ENCODE measurements at places on chromosomes 6 and 20.

DNA sequence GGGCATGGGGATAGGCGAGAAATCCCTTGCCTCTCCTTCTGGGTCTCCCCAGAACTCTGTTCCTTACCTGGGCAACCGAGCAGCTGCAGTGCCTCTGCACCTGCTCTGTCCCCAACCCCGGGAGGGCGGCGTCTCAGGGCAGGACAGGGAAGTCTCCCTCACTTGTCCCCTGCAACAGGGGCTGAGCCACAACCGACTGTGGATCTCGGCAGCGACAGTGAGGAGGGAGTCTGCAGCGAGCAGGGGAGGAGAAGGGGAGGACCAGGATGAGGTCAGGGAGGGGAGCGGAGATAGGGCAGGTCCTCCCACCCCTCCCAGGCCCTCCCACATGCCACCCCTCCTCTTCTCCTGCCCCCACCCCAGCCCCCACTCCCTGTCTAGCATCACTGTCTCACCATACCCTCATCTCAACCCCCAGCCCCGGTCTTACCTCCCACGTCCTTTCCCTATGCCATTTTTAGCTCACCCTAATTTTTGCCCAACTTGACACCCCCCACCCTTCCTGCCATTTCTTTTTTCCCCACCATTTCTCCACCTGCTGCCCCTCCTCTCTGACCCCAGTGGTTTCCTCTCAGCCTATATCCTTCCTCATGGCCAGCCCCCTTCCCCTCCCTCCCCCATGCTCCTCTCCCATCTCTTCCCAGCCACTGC lies at the start of gene TNXB:
TNXB (minus strand) TSS at position 225 of the 651 bp plus-strand sequence. CDS start 11,140 bp downstream, outside the sequence.
- no peak within 1 kb of the TSS for H3K4me3 ChIP-seq
- peaks cover 13% of the 10 kb centered on the region for H3K36me3 ChIP-seq

- no peaks in the 10 kb centered on the region for H3K27me3 ChIP-seq
- no peak overlapping the region for H3K4me3 ChIP-seq
- no peaks in the 10 kb centered on the region for H3K4me1 ChIP-seq
- no peak for DNase-seq
These were observed 17.2 kb upstream of the FAM50B start for GRCh38 chr6:3831761-3832530.

GRCh38 chr20:17709361-17710293 lies 9.9 kb downstream of the BANF2 start:
- no peak overlapping the region for H3K4me3 ChIP-seq
- no peak for DNase-seq
- no peak overlapping the region for H3K27ac ChIP-seq
- peaks cover 6% of the 10 kb centered on the region for H3K27me3 ChIP-seq
- no peaks in the 10 kb centered on the region for H3K36me3 ChIP-seq
- no peaks in the 10 kb centered on the region for H3K4me1 ChIP-seq

DNA sequence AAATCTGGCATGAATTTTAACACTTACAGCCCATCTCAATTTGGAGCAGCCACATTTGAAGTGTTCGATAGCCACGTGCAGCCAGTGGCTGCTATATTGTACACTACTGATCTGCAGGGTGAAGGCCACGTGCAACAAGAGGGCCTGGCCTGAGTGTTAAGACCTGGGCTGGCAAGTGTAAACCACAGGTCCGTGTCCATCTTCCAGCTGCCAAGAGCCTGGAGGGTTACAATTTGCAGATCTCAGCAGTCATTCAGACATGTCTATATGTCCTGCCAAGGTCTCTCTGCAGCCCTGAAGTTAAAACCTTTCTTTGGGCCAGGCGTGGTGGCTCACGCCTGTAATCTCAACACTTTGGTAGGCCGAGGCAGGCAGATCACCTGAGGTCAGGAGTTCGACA lies 14.1 kb downstream of the SGK2 start:
- no peaks in the 10 kb centered on the region for H3K36me3 ChIP-seq
- no peak overlapping the region for H3K4me3 ChIP-seq
- no peaks in the 10 kb centered on the region for H3K4me1 ChIP-seq
- H3K27ac ChIP-seq = no peak overlapping the region
- no peak for DNase-seq

DNA sequence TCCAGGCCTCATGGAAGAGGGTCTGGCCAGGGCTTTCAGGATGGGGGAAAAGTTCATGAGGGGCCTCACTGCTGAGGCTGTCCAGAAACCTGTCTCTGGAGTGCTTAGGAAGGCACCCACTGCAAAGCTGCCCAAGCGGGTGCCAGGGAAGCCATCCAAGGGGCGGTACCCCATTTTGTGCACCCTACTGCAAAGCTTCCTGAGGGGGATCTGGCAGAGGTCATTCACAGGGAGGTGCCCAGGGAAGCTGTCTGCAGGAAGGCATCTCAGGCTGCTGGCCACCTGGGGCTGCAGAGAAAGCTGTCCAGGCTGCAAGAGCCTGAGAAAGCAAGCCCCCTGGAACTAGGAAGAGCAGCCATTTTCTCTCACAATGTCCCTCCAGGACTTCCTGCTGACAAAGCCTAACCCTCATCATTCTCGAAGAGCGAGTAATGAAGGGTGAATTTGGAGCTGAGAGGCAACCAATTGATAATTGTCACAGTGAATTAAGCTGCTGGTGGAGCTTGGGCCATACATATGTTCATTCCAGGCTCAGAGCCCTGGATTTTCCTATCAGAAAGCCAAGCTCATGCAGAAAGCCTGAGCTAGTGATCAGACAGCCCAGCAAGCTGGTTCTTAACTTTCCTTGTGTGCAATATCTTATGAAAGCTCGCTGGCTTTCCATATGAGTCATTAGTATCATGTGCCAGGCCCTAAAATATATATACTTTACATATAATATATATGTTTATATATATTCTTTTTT lies 62.2 kb upstream of the SLC22A16 start:
- peaks cover 8% of the 10 kb centered on the region for H3K36me3 ChIP-seq
- H3K27me3 ChIP-seq = no peaks in the 10 kb centered on the region
- DNase-seq = no peak
- H3K27ac ChIP-seq = no peak overlapping the region
- peaks cover 39% of the 10 kb centered on the region for H3K4me1 ChIP-seq
- no peak overlapping the region for H3K4me3 ChIP-seq

GRCh38 chr20:19254956-19255355 lies 42.5 kb downstream of the SLC24A3 start:
- H3K27ac ChIP-seq = no peak overlapping the region
- no peak for DNase-seq
- no peak overlapping the region for H3K4me3 ChIP-seq
- no peaks in the 10 kb centered on the region for H3K36me3 ChIP-seq

All from activated CD4-positive, alpha-beta memory T cell treated with anti-CD3 and anti-CD28 coated beads, Interleukin-2, amount 10 ng/mL, durations not matched to agents 7 days and 5 days (primary cell).